ENCODE measurements at places on chromosomes 6 and 20.

- H3K4me3 ChIP-seq: no peak overlapping the region
- no peaks in the 10 kb centered on the region for H3K27me3 ChIP-seq
- H3K36me3 ChIP-seq: no peaks in the 10 kb centered on the region
- no peak overlapping the region for H3K27ac ChIP-seq
- no peaks in the 10 kb centered on the region for H3K4me1 ChIP-seq
Observed at GRCh38 chr6:138654715-138655634, 118.6 kb upstream of the CCDC28A start.

- H3K36me3 ChIP-seq: no peaks in the 10 kb centered on the region
- H3K27ac ChIP-seq: no peak overlapping the region
- H3K4me3 ChIP-seq: no peak overlapping the region
Observed at GRCh38 chr6:24444588-24444987, 41.9 kb downstream of the MRS2 start.

GRCh38 chr6:52517502-52518278 lies 59.2 kb downstream of the TRAM2 start:
- peak; percentile 55 for DNase-seq
- H3K27ac ChIP-seq: peak overlapping the region; percentile 72
- no peak overlapping the region for H3K4me3 ChIP-seq
- H3K27me3 ChIP-seq: no peaks in the 10 kb centered on the region

GRCh38 chr20:23143098-23143497 lies 57.0 kb upstream of the CD93 start:
- no peaks in the 10 kb centered on the region for H3K36me3 ChIP-seq
- no peaks in the 10 kb centered on the region for H3K27me3 ChIP-seq
- no peak overlapping the region for H3K27ac ChIP-seq
- no peak for DNase-seq
- H3K4me1 ChIP-seq: no peaks in the 10 kb centered on the region

Data from tibial nerve (tissue), 4 donors.